A549 treated with DMSO at 1 μM for 4 hours (cell line): ENCODE measurements at places on chromosomes 7 and 10. TPM values are rescaled to one million over a fixed set of nuclear protein-coding genes. Genes with fewer than 3 reads are reported as not detected.

Gene TDRD1
- not detected in 5 replicates for total RNA-seq

Gene CNPY1
- total RNA-seq, result not detected in 5 replicates

Gene COL26A1
- 0.21 to 0.58 TPM (median 0.49 TPM) in 5 replicates for total RNA-seq

Gene SPDYE6
- total RNA-seq, result not detected in 5 replicates
